Activated T-helper 1 cell treated with anti-CD3 and anti-CD28 coated beads, Interleukin-12 subunit alpha, Interleukin-12 subunit beta, Interleukin-2, Interleukin-4 antibody, amounts not matched to agents 30 ng/mL and 10 ng/mL and 1 ng/mL, durations not matched to agents 14 hours and 24 hours and 36 hours (primary cell): ENCODE measurements at places on chromosomes 6 and 20.

- DNase-seq: no peak
Measured at GRCh38 chr6:37192666-37193065, 22.7 kb downstream of the PIM1 start.

DNA sequence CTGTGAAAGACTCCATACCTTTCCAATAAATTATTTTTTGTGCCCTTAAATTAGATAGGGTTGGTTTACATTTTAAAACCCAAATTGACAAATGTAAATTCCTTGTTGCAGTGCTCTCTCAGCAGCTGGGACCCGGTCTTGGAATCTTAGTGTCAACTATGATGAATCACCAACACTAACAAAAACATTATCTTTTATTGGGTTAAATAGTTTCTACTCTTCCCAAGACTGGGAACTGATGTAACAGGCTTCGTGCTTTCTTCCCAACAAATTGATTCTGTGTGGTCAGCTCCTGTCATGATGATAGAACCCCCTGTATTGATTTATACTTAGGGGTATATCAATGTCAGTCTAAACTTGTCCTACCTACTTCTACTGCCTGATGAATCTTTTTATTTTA is 23.2 kb upstream of the AHI1 start:
- DNase-seq: no peak

DNA sequence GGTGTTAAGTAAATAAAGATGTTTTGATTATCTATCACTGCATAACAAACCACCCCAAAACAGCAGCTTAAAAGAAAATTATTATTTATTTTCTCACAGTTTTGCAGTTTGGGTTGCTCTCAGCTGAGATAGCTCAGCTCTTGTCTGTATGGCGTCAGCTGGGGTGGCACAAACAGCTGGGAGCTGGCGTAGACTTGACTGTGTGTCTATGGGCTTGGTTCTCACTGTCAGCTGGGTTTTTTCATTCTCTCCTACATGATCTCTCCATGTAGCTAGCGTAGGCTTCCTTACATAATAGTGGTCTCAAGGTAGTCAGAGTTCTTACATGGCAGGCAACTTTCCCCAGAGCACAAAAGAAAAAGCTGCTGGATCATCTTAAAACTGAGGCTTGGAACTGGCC is 6.5 kb upstream of the TMEM74B start:
- DNase-seq: no peak

DNA sequence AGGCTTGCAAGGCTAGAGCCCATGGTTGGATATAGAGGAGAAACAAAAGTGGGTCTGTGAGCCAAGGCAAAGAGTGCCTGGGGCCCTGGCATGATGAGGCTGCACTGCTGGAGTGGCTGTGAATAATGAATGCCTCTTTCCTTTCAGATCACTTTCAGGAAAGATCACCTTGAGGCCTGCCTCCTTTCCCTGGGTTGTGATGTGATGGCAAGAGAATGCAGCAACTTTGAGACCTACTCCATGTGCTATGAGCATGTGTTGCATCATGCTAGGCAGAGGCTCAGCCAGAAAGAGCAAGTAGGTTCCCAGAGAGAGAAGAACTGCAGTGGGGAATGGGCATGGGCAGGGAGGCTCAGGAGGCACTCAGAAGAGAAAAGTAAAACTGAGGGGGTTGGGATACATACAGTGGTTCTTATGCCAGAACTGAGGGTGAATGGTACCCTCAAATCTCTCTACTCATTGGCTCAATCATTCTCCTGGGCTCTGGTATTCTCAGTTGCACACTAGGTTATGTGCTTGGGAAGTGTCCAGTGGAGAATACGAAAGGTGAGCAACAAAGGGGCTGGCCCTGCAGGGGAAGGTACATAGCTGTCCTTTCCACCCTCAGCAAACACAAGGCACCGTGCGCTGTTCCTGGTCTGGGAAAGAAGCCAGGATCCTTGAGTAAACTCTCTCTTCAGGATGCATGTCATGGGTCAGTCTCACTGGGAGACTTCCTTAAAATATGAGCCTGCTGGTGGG is 45.9 kb downstream of the CD164 start:
- DNase-seq: no peak

DNA sequence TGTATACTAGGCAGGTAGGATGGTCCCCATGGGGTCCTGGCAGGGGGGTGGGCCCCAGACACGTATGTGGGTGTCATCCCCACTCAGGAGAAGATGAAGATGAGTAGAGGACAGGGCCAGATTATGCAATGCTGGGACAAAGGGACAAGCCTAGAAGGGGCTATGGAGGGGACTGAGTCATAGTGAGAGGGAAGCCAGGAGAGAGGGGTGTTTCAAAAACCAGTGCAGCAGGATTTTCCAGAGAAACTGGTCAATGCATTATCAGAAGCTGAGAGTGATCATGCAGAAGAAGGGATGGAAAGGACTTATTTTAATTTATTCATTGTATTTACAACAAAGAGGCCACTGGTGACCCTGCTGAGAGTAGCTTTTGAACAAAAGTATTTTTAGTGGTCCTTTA is 74.0 kb downstream of the PPP1R3G start:
- no peak for DNase-seq

- DNase-seq: no peak
Measured at GRCh38 chr6:160975162-160975561, 16.4 kb upstream of the MAP3K4 start.

- no peak for DNase-seq
Measured at GRCh38 chr20:62539198-62540045, 63.6 kb upstream of the GATA5 start.

GRCh38 chr6:122969999-122970533 is 26.0 kb upstream of the CLVS2 start:
- DNase-seq: no peak

GRCh38 chr20:5268449-5268848 is 48.3 kb downstream of the PROKR2 start:
- DNase-seq: no peak

- no peak for DNase-seq
Measured at GRCh38 chr6:148616841-148617240, 130.0 kb upstream of the UST start.

- DNase-seq: no peak
Measured at GRCh38 chr6:17130786-17131185, 28.9 kb downstream of the STMND1 start.

DNA sequence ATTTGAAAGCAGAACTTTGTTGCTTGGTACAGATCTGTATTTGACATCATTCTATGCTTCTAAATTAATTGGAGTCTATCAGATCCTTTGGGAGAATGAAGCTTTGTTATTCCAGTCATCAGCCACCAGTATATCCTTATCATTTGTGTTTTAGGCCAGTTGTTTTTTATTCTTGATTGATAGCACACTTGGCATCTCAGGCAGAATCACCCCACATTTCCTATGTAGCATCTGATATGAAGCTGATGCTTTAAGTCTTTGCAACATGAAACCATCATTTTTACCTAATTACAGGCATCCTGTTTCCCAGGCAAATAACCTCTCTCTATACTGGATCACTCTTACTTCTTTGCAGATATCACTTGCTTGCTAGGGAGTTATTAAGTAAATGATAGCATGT is 20.7 kb upstream of the RNGTT start:
- DNase-seq: no peak

DNA sequence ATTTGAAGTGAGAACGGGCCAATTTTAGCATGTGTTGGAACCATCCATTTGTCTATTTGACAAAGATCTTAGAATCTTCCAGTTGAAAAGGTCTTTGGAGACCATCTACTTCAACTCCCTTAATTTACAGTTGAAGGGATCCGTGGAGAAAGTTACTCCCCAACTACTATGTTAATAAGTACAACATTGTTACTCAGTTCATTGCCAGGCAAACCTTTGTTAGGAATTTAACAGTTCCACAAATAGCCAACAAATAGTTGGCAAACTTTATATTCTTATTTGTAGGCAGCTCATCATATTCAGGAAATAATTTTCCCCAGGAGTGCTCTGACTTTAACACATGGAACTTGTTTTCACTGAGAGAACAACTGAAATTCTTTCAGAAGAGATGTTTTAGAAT is 81.0 kb upstream of the FLRT3 start:
- DNase-seq: no peak

DNA sequence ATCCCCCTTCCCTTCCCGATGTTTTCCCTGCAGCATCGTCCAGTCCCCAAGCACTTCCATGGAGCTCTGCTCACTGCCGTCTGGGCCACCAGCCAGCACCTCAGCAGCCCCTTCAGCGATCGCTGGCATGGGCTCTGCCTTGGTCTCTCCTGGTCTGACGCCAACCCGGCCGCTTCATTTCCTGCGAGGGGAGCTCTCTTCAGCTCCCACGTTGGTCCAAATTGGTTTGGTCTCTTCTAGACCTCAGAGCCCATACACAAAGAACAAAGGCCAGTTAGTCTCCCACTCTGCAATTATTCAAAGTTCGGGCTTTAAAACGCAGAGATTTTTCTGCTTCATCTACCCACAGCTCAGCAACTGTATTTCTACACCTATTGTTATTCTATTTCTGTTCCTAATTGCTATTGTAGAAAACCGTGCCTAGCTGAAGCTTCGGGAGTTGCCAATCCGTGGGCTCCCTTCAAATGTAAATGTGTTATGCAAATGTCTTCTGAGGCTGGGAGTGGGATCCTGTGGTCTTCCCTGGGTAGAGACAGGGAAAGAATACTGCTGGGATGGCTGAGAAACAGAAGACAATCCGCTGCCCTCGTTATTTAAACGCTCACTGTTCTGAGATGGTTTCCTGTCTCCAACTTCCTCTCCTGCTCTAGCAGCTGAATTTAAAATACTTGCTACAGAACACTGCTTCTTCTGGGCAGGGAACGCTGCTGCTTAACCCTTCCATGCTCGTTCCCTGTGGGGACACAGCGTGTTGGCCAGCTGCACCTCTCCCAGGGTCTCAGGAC is 154.2 kb upstream of the QKI start:
- DNase-seq: no peak

GRCh38 chr6:150230164-150230561 is 87.3 kb downstream of the PPP1R14C start:
- no peak for DNase-seq

DNA sequence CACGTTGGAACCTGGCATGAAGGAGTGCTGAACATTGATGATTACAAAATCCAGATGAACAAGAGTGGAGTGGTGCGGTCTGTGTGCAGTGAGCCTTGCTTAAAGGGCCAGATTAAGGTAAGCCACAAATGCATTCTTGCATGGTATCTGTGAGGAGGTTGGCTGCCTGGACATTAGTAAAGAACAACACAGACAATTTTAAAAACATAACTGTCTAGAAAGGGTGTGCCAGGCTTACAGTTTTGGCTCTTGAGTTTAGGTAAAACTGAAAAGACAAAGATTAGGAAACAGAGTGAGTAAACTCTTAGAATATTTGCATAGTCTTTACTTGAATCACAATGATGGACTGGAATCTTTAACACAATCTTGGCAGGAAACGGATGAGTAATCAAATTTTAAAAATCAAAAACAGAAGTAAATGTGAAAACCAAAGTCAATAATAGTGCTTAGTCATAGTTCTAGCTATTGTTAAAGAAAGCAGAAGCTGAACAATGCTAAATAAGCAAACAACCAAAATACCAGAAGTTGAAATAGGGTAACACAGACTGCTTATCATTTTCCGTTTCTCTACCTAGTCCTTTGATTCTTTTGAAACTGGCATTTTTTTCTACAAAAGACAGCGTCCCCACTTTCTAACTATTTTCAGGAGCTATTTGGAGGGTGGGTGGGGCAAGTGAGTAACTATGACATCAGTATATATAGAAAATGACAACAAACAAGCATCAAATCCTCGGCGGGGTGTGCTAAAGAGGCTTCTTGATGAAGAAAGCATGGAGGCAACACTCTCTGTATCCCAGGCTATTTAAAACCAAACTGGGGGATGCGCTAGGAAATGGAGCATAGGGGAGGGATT is 185.8 kb upstream of the RAB32 start:
- no peak for DNase-seq

GRCh38 chr6:90494067-90494780 is 92.6 kb downstream of the MAP3K7 start:
- DNase-seq: no peak

DNA sequence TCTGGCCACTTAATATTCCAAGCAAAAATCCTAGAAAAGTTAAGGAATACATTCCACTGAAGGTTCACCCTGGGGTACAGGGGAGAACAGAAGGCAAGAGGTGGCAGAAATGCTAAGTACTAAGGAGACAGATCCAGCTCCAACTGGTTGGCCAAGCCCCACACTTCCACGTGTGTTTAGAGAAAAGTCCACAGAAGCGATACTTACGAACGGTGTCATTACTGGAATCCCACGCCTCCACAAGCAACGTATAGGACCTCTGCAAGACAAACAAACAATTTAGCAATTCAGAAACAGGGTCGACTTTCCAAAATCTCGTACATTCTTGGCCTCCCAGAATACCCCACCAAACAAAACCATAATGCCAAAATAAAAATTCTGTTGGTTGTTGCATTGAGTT is 10.0 kb downstream of the JAG1 start:
- DNase-seq: no peak

DNA sequence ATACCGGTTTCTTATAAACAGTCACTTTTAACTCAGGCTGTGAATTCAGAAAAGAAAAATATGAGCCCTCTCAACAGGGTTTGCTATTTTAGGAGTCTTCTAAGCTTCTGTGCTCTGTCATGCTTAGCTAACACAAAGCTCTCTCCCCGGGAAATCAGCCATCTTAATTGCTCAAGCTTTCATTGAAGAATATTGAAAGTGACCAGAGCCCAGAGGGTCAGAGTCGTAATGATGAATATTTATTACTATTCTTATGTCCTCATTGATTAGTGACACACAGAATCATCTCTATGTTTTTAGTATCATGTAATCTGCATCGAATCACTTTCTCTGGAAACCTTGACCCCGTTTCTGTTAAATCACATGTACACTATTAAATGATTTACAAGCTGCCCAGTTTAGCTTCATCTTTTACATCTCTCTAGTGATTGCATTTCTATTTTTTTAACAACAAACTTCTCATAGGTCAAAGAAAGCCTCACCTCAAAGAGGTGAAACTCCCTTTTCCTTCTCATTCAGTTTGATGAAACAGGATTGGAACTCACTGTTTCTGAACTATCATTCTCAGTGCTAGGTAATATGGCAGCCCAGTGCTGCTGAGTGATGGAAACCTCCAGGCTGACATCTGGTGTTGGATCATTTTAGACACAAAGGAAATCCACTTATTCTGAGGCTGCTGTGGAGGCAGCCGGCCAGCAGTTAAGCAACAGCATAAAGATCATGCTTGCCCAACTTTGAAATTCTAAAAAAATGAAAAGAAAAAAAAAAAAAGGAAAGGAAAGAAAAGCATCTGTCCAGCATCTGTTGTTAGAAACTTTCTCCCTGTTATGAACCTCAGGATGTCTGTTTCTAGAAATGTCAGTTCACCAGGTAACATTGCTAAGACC is 96.3 kb downstream of the RFPL4B start:
- DNase-seq: no peak

- no peak for DNase-seq
Measured at GRCh38 chr6:55826941-55827340, 48.4 kb downstream of the BMP5 start.

- DNase-seq: no peak
Measured at GRCh38 chr20:60306551-60306950, 348.3 kb downstream of the CDH26 start.

- DNase-seq: no peak
Measured at GRCh38 chr6:12622566-12622965, 94.0 kb upstream of the PHACTR1 start.

GRCh38 chr6:13439644-13440043 is 47.8 kb downstream of the GFOD1 start:
- no peak for DNase-seq

- no peak for DNase-seq
Measured at GRCh38 chr6:13664703-13665352, 46.8 kb downstream of the RANBP9 start.

- no peak for DNase-seq
Measured at GRCh38 chr20:49699200-49699992, 14.3 kb downstream of the B4GALT5 start.

GRCh38 chr6:52914516-52914915 is 5.0 kb upstream of the GSTA3 start:
- no peak for DNase-seq

- DNase-seq: no peak
Measured at GRCh38 chr20:54707801-54708200, 232.4 kb downstream of the DOK5 start.
